ENCODE measurements at places on chromosomes 12 and 14.

- no peak for DNase-seq
Observed at GRCh38 chr12:27905285-27906126, 67.0 kb downstream of the PTHLH start.

DNA sequence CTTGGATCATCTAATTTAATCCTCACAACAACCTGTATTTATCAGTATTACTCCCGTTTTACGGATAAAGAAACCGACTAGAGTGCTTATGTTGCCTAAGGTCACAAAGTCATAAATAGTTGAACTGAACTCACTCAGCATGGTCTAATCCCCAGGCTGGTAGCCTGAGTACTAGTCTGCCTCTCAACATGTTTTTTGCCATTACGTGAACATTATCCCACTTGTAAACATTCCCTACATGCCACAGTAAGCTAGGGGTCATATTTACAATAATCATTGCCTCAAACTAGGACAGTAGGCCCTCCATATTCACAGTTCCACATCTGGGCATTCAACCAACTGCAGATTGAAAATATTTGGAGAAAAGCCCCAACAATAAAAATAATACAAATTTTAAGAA lies 12.1 kb downstream of the SNRPF start:
- DNase-seq = no peak

DNA sequence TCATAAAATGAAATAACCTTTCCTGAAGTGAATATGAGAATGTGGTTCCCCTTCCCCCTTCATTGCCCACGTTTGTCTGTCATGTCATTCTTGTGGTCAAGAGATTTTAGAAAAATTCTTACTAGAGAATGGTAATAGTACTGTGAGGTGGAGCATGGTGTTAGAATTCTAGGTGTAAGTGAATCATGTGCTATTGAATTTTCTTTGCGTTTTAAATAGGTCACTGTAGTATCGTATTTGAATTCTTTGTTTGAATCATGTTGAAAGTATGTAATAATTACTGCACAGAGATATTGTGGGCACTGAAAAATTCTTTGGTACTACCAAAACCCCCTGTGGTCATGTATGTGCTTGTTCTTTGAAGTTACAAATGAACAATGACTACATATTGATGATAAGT lies 49.9 kb downstream of the FUT8 start:
- DNase-seq = no peak

DNA sequence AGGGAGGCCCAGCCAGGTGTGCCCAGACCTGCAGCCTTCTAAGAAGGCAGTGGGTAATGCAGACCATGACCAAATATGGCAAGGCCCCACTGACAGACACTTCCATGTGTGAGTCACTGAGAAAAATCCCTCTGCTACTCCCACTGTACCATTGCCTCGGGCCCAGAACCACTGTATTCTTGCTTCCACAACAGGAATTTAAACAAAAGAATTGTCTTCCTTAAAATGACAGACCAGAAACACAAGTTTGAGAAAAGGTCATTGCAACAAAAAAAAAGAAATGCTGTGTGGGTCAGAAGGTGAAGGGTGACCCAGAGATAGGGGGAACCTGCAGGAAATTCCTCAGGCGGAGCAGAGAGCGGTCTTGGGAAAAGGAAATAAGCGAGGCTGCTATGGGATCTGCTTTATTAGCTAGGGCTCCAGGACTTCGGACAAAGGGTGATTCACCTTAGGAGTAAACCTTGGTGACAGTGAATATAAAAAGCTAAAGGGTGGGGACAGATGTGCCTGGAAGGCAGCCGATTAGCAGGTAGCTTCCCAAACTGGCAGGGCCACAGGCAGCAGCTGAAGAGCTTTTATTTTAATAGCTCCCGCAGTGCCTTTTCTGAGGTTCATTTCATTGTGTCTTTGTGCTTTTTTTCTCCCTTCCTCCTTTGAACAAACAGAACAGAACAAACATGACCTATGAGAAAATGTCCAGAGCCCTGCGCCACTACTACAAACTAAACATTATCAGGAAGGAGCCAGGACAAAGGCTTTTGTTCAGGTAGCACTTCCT lies 185.3 kb upstream of the BCL2L14 start:
- no peak for DNase-seq

DNA sequence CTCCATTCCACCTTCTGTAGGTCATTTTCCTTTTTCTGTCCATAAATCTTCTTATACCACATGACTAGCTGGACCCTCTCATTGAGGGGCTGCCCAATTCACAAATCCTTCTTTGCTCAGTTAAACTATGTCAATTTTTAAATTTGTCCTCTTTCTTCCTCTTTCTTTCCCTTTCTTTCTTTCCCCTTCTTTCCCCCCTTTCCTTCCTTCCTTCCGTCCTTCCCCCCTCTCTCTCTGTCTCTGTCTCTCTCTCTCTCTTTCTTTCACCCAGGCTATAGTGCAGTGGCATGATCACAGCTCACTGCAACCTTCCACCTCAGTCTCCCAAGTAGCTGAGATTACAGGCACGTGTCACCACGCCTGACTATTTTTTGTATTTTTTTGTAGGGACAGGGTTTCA lies 47.1 kb upstream of the TMEM263 start:
- no peak for DNase-seq

DNA sequence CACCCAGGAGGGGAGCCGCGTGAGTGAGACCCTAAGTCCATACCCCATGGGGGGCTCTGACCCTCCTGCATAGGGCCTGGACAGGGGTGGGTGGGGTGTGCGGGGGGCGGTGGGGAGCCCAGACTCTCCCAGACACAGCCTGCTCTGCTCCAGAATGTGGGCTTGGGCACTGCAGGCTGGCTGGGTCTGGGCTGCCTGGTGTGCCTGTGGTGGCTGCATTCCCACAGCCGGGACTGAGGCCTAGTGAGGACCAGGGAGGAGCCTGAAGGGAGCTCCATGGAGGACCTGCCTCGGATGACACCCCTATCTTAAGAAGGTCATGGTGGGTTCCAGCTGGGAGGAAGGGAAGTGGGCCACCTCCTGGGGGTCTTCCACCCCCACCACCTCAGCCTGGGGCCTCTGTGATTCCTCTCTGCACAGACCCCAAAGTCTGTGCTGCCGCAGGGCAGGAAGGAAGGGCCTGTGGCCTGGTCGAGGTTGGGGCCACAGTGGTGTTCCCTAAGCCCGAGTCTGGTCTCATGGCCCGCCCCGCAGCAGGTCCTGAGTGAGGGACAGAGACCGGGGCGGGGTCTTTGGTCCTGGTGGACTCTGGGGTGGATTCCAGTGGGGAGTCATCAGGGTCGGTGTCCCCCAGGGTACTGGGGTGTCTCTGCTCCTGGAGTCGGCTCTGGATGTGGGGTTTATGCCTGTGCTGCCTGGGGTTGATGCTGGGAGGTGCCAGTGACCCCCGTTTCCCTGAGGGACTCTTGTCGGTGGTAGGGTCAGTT lies 392.3 kb downstream of the TMEM121 start:
- no peak for DNase-seq

All from WERI-Rb-1 (cell line).